GM23248 (cell line): ENCODE measurements at places on chromosomes 6 and 20. TPM values are rescaled to one million over a fixed set of nuclear protein-coding genes. Genes with fewer than 3 reads are reported as not detected.

- no peak overlapping the region for H3K27ac ChIP-seq
- H3K36me3 ChIP-seq: no peaks in the 10 kb centered on the region
- H3K27me3 ChIP-seq: no peaks in the 10 kb centered on the region
- DNase-seq: no peak
Measured at GRCh38 chr6:20660534-20660933, 126.3 kb downstream of the CDKAL1 start.

GRCh38 chr20:43977962-43978361, 63.3 kb downstream of the TOX2 start:
- no peaks in the 10 kb centered on the region for H3K36me3 ChIP-seq
- no peaks in the 10 kb centered on the region for H3K27me3 ChIP-seq
- no peak for DNase-seq

DNA sequence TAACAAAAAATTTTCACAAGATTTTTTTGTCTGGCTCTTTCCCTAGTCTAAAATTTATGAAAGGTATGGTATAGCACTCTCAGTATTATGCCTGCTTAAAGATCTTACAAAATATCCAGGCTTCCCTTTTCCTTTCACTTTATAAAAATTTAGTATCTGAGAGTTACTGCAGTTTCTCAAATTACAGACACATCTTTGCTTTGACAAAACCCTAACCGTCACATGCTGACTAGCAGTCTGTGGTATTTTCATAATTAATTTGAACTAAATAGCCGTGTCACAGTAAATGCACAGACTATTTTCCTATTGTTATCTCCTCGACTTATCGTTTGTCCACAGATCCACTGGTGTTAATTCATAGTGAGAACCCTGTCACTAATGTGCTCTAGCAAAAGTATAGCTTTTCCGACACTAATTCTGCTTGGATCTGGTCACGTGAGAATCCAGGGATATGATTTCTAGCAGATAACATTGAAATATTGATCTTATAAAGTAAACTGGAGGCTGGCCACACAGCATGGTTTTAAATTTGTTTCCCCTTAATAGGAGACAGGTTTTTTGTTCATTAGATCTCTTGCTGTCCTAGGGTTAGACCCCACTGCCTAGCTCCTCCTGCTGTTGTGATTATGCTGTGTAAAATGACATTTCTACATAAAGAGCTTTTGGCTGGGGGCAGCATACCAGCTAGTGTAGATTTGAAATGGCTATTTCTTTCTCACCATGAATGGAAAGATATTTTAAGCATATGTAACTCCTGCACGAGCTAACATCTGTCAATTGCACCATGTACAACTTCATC, 340.6 kb upstream of the SASH1 start:
- H3K27ac ChIP-seq: no peak overlapping the region
- H3K4me3 ChIP-seq: no peak overlapping the region
- H3K36me3 ChIP-seq: no peaks in the 10 kb centered on the region
- no peaks in the 10 kb centered on the region for H3K27me3 ChIP-seq
- H3K4me1 ChIP-seq: no peaks in the 10 kb centered on the region

TFAP2A gene
- polyA plus RNA-seq: 7.2 and 8.4 TPM in 2 replicates

PRRT1 gene
- 2.1 and 2.2 TPM in 2 replicates for polyA plus RNA-seq

ISM1 gene
- polyA plus RNA-seq: 0.06 TPM in 1 of 2 replicates, not detected in the other

TAAR8 gene
- polyA plus RNA-seq: not detected in 2 replicates

DNA sequence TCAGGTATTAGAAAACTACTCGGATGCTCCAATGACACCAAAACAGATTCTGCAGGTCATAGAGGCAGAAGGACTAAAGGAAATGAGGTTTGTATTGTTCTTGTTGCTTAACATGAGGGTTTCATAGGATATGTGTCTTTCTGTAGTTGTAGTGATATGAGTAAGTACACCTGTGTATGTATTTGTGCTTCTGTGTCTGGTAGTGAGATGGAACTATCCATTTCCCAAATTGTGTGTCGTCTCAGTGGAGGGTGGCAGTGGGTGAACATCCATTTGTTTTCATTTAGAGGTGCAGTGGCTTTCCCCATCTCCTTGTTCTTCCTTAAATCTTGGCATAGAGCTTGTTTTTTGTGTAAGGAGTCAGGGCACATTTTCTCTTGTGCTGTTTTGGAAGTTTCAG, 8.2 kb downstream of the ASXL1 start:
- H3K4me3 ChIP-seq: no peak overlapping the region
- H3K27me3 ChIP-seq: no peaks in the 10 kb centered on the region
- no peak for DNase-seq

- H3K27ac ChIP-seq: no peak overlapping the region
- no peaks in the 10 kb centered on the region for H3K4me1 ChIP-seq
- no peak for DNase-seq
- H3K36me3 ChIP-seq: peaks cover 18% of the 10 kb centered on the region
- no peak overlapping the region for H3K4me3 ChIP-seq
- H3K27me3 ChIP-seq: no peaks in the 10 kb centered on the region
Measured at GRCh38 chr20:47659904-47660601, 125.2 kb downstream of the SULF2 start.

SLC4A11 gene
- 1.1 and 1.2 TPM in 2 replicates for polyA plus RNA-seq

DUSP22 gene
- 15.7 and 18.1 TPM in 2 replicates for polyA plus RNA-seq

GRCh38 chr6:158647501-158647900, 2.4 kb upstream of the SYTL3 start:
- H3K27ac ChIP-seq: peak overlapping the region; percentile 6; the same call in 1 of the 2 replicates
- H3K36me3 ChIP-seq: no peaks in the 10 kb centered on the region
- H3K27me3 ChIP-seq: no peaks in the 10 kb centered on the region
- peaks cover 39% of the 10 kb centered on the region for H3K4me1 ChIP-seq
- H3K4me3 ChIP-seq: no peak overlapping the region

ZNF311 gene
- polyA plus RNA-seq: 0.67 and 0.93 TPM in 2 replicates

TNNC2 gene
- polyA plus RNA-seq: 0.83 and 1.1 TPM in 2 replicates

GRCh38 chr20:61556111-61556510, 304.1 kb downstream of the CDH4 start:
- peaks cover 35% of the 10 kb centered on the region for H3K4me1 ChIP-seq
- peak; percentile 89 for DNase-seq
- peak overlapping the region; percentile 38; the same call in 1 of the 2 replicates for H3K4me3 ChIP-seq
- no peaks in the 10 kb centered on the region for H3K27me3 ChIP-seq

DNA sequence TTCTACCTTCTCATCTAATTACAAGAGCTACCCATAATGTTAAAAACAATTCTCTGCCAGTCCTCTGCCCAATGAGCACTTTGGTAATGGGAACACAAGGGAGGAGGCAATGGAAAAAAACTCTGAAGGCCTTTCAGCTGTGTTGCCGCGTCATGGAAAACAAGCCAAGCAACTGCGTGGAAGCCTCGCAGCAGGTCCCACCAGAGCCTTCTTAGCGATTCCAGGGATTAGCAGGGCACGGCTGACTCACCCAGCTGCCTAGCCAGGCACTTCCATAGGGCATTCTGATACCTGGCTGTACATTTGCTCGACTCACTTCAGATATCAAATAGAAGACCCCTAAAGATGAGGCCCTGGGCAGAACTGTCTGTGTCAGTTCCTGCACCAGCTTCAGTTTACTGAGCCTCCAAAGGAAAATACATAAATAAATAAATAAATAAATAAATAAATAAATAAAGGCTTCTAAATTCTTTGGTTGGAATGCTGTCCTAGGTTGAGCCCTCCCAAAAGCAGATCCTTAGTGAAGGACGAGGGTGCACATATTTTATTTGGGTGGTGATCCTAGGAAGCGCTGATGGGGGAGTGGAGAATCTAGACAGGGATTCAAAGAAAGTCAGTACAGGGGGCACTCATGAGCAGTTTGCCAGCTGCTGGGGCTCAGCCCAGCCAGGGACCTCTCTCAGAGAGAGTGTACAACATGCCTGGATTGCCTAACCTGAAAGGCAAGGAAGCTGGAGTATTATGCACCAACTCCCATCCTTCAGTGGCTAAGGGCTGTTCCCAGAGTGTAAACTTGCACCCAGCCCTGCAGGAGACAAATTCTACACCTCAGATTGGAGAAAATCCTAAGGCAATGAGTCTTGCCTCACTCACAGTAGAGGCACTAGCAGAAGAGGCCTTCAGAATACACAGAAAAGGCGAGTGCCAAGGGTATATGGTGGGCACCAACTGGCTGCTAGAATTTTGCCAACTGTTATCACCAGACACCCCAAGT, 18.2 kb downstream of the SNAP25 start:
- no peaks in the 10 kb centered on the region for H3K4me1 ChIP-seq
- DNase-seq: no peak
- no peaks in the 10 kb centered on the region for H3K36me3 ChIP-seq
- no peak overlapping the region for H3K4me3 ChIP-seq
- no peak overlapping the region for H3K27ac ChIP-seq

OLIG3 gene
- polyA plus RNA-seq: not detected in 2 replicates

CENPQ gene
- polyA plus RNA-seq: 8.4 and 8.9 TPM in 2 replicates

GRCh38 chr6:149237464-149237863, 80.0 kb upstream of the TAB2 start:
- peaks cover 25% of the 10 kb centered on the region for H3K4me1 ChIP-seq
- H3K4me3 ChIP-seq: no peak overlapping the region
- no peak overlapping the region for H3K27ac ChIP-seq
- no peak for DNase-seq

CABLES2 gene
- 0.66 and 0.82 TPM in 2 replicates for polyA plus RNA-seq

- H3K4me3 ChIP-seq: no peak overlapping the region
- no peak overlapping the region for H3K27ac ChIP-seq
- no peaks in the 10 kb centered on the region for H3K4me1 ChIP-seq
- no peaks in the 10 kb centered on the region for H3K36me3 ChIP-seq
- no peak for DNase-seq
Measured at GRCh38 chr6:162260027-162260426, 467.5 kb downstream of the PRKN start.

DNA sequence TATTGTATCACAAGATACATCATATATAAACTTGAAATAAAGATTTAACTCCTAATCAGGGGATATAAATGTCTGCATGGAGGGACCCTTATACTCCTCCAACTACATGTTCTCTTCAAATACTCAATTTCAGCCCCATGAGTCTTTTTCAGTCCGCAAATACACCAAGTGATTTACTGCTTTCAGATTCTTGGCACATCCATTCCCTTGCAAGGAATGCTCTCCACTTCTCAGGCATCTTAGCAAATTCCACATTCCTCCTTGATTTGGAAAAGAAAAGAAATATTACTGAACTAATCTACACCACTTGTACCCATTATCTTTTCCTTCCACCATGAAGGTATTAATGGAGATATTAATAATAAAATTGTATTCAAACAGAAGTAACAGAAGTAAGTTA, 999.4 kb upstream of the GJE1 start:
- no peak overlapping the region for H3K4me3 ChIP-seq
- no peaks in the 10 kb centered on the region for H3K36me3 ChIP-seq
- DNase-seq: no peak
- no peaks in the 10 kb centered on the region for H3K27me3 ChIP-seq
- no peak overlapping the region for H3K27ac ChIP-seq

GRCh38 chr20:53943522-53944291, 126.7 kb downstream of the BCAS1 start:
- no peak overlapping the region for H3K27ac ChIP-seq
- peaks cover 44% of the 10 kb centered on the region for H3K4me1 ChIP-seq
- H3K4me3 ChIP-seq: 0 out of 2 replicates have a peak overlapping the region, but pooled peaks have one; percentile 34

CFAP206 gene
- polyA plus RNA-seq: 0.14 TPM in 1 of 2 replicates, not detected in the other

- H3K27ac ChIP-seq: no peak overlapping the region
- H3K36me3 ChIP-seq: no peaks in the 10 kb centered on the region
- no peaks in the 10 kb centered on the region for H3K27me3 ChIP-seq
Measured at GRCh38 chr20:50713657-50714101, 17.7 kb upstream of the PARD6B start.

ROS1 gene
- 0.16 and 0.20 TPM in 2 replicates for polyA plus RNA-seq

DNA sequence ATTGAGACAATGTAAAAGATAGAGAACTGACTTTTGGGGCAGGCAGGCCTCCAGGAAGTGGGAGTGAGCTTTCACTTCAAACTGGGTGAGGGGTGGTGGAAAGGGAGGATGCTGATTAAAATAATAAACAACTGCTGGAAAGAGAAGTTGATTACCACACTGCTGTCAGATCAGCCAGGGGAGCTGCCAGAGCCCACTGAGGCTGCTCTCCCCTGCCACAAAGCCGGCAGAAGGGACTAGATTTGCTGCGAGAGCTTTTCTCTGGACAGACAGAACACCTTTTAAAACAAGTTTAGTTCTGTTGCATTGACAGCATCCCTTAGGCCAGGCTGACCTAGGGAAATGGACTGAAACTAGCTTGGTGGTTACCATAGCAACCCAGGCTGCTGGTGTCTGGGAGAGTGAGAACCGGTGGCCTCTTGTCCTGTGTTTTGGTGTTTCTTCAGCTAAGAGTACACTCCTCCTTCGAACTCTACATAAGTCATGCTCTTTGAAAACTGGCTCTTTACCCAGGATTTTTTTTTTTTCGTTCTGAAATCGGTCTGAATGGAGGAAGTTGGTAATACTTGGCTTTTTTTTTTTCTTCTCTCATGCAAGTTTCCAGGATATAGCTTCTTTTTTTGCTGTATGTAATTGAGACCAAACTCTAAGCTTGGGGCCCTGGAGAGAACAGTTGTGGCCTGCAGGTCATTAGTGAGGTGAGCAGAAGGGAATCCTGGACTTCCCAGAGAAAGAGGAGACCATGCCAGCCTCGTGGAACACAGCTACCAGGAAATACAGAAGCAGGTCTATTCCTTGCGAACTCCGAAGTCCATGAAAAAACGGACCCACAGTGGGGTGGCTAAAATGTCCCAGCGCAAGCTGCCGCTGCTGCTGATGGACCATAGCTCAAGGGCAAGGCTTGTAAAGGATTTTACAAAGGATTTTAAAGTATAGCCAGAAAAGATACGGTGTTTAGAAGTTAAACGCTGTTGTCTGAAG, 374.4 kb downstream of the UTRN start:
- H3K36me3 ChIP-seq: no peaks in the 10 kb centered on the region
- H3K4me3 ChIP-seq: no peak overlapping the region
- no peak overlapping the region for H3K27ac ChIP-seq
- peak; percentile 39 for DNase-seq
- no peaks in the 10 kb centered on the region for H3K27me3 ChIP-seq
- H3K4me1 ChIP-seq: 0 out of 2 replicates have a peak, but pooled peaks cover 10% of the 10 kb centered on the region

DNA sequence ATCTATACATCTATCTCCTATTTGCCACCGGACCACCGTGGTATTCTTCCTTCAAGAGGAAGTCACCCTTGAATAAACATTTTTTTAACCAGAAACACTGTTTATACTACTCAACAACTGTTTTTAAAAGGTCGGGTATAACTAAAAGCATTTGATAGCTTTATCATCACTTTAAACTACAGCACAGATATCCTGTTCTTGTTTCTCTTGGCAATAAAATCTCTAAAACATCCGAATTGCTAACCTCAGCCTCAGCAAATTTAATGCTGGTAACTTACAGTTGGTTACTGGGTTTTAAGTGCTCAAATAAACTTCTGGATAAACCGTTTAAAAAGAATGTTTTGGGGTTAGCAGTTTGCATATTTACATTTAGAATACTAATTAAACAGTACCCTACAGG, 20.4 kb downstream of the ZUP1 start:
- no peak overlapping the region for H3K27ac ChIP-seq
- H3K36me3 ChIP-seq: peaks cover 20% of the 10 kb centered on the region
- DNase-seq: no peak
- no peaks in the 10 kb centered on the region for H3K4me1 ChIP-seq
- H3K27me3 ChIP-seq: no peaks in the 10 kb centered on the region
